Right renal cortex interstitium (tissue), 3 donors: ENCODE measurements at places on chromosomes 6 and 20. TPM values are rescaled to one million over a fixed set of nuclear protein-coding genes. Genes with fewer than 3 reads are reported as not detected.

EEF1A2 gene
- 1.1 TPM for polyA plus RNA-seq

ARFGEF3 gene
- polyA plus RNA-seq, result 6.4 TPM

GRCh38 chr20:4797275-4797674 lies 75.6 kb downstream of the PRND start:
- no peak for DNase-seq

DNA sequence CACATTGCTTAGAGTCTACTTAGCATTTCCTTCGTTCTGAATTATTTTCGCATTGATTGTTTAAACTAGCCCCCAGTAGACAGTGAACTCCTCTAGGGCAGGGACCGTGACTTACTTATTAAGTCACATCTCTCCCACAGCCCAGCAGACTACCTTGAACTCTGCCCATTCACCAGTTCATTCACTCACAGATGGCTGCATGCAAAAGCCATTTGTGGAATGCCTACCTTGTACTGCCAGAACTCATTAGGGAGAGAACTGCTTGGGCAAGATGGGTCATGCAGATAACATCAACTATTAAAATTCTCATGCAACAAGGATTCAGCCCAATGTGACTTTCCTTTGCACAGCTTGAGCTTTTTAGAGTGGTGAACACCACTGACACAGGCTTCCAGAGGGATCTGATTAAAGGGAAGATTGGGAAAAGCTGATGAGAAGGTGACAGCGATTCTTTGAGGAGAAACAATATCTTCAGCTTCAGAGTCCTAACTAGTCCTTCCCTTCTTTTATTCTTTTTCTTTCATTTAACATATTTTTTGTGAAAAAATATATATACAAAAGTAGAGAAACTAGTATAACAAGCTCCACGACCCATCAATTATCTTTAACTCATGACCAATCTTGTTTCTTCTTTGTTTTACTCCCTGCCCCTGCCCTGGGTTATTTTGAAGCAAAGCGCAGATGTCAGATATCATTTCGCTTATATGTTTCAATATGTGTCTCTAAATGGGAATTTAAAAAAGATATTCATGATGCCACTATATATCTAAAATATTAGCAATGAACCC lies 273.9 kb downstream of the CDC5L start:
- no peak for DNase-seq

PRL gene
- not detected for polyA plus RNA-seq

VIP gene
- 1.00 TPM for polyA plus RNA-seq

DNA sequence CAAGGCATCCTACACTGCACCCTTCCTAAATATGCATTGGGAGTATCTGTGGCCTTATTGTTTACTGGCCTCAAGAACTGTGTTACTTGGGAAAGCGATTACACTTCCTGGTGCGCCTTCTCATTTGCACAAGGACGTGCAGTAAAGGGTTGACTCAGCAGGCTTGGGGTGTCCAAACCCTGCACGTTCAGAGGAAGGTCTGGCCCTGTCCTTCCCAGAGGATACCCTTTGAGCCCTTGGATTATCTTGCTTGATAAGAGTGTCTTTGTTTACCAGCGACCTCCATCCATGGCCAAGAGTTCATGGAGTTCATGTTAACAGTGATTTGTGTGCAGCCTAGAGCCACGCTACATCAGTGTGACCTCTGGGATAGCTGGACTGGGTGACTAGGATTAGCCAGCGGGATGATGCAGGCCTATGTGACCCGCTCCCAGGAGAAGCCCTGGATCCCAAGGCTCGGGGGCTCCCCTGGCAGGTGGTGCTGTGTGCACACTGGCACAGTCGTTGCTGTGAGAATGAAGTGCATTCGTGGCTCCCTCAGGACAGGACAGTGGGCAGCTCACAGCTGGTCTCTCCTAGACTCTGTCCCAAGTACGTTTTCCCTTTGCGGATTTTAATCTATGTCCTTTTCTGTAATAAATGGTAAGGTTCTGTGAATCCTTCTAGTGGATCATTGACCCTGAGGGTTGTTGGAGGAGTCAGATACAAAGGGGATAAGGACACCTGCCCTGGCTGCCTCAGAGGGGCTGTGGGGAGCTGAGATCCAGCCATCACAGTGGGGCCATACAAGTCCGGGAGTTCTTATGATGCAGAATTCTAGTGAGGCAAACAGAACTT lies 73.5 kb downstream of the TTLL2 start:
- no peak for DNase-seq

VSTM2L gene
- 0.93 TPM for polyA plus RNA-seq

DNA sequence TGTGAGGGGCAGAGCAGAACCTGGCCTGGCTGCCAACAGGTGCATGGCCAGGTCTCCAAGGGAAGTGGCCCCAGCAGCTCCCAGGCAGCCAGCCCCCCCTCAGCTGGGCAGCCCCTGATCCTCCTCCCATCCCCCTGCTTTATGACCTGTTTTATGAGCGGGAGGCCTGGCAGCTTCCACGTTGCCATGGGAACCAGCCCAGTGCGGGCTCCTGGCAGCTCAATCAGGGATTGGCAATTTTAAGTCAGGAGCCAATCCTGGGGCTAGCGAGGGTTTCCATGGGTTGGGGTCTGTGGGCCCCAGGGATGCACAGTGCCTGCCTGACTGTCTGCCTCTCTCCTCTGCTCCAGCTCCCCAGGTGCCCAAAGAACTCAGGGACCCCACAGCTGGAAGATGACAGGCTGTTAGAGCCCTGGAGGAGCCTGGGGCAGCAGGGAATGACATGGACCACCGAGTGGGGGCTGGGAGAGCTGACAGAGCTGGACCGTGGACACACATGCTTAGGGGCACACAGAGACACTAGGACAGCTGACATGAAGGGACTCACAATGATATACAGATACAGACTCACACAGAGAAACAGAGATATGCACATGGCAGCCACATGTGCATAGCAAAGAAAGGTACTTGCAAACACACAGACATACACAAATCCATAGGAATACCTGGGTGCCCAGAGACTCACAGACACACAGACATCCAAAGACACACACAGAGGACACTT lies 56.5 kb upstream of the SIRPA start:
- no peak for DNase-seq

ARMH2 gene
- polyA plus RNA-seq, result not detected

DNA sequence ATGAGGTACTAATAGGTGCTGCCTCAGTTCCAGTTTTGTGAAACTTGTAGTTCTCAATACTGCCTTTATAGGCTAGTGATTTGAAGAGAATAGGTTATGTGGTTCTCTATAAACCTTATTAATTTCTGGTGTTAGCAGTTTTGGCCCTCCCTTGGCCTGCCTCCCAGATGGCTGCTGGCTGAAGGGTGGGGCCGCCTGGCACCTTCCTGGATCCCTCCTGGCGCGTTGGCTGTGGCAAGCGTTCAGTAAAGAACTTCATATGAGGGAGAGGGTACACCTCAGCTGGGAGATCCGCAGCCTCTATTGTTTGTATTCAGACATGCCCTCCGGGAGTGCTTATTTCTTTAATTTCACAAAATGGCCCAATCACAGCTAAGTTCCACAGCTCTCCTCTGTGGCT lies 51.9 kb downstream of the FAM120B start:
- no peak for DNase-seq

- no peak for DNase-seq
Observed at GRCh38 chr6:74356391-74356790, 660.4 kb downstream of the CD109 start.

GNAS-AS1 gene
- 0.75 TPM for polyA plus RNA-seq

LINC00237 gene
- polyA plus RNA-seq, result not detected
